Tibial nerve (tissue), 4 donors: ENCODE measurements at places on chromosomes 13 and 19. TPM values are rescaled to one million over a fixed set of nuclear protein-coding genes. Genes with fewer than 3 reads are reported as not detected.

- H3K27me3 ChIP-seq: peaks cover 20% of the 10 kb centered on the region
- no peaks in the 10 kb centered on the region for H3K4me1 ChIP-seq
- no peak overlapping the region for H3K4me3 ChIP-seq
- H3K27ac ChIP-seq: no peak overlapping the region
Observed at GRCh38 chr19:3250675-3251074, 26.2 kb downstream of the CELF5 start.

GRCh38 chr19:38162094-38162493 lies 61.9 kb downstream of the DPF1 start:
- H3K27ac ChIP-seq: no peak overlapping the region
- no peak overlapping the region for H3K4me3 ChIP-seq
- no peak for DNase-seq
- H3K27me3 ChIP-seq: no peaks in the 10 kb centered on the region

- peaks cover 5% of the 10 kb centered on the region for H3K27me3 ChIP-seq
- DNase-seq: no peak
- H3K27ac ChIP-seq: no peak overlapping the region
- no peaks in the 10 kb centered on the region for H3K36me3 ChIP-seq
- no peak overlapping the region for H3K4me3 ChIP-seq
Observed at GRCh38 chr13:31101472-31102170, 60.1 kb downstream of the HSPH1 start.

GRCh38 chr13:73903561-73903960 lies 230.6 kb downstream of the KLF12 start:
- H3K27ac ChIP-seq: no peak overlapping the region
- DNase-seq: no peak
- H3K36me3 ChIP-seq: no peaks in the 10 kb centered on the region
- H3K27me3 ChIP-seq: no peaks in the 10 kb centered on the region
- no peaks in the 10 kb centered on the region for H3K4me1 ChIP-seq
- H3K4me3 ChIP-seq: no peak overlapping the region

GRCh38 chr19:35153701-35154524 lies 622 bp upstream of the FXYD5 start:
- DNase-seq: no peak
- peak overlapping the region; percentile 53 for H3K27ac ChIP-seq
- H3K27me3 ChIP-seq: no peaks in the 10 kb centered on the region
- H3K4me1 ChIP-seq: peaks cover 37% of the 10 kb centered on the region
- H3K4me3 ChIP-seq: peak overlapping the region; percentile 28
- H3K36me3 ChIP-seq: no peaks in the 10 kb centered on the region

Gene IRGC
- total RNA-seq: not detected

Gene ZNF492
- total RNA-seq: 0.78 TPM

Gene LILRA6
- 0.63 TPM for total RNA-seq
